ENCODE measurements at places on chromosomes 7 and 10.

- no peak for DNase-seq
Measured at GRCh38 chr7:73954181-73954580, 73.8 kb upstream of the ELN start.

GRCh38 chr7:92200791-92201190 lies 21.8 kb upstream of the LRRD1 start:
- DNase-seq = no peak

DNA sequence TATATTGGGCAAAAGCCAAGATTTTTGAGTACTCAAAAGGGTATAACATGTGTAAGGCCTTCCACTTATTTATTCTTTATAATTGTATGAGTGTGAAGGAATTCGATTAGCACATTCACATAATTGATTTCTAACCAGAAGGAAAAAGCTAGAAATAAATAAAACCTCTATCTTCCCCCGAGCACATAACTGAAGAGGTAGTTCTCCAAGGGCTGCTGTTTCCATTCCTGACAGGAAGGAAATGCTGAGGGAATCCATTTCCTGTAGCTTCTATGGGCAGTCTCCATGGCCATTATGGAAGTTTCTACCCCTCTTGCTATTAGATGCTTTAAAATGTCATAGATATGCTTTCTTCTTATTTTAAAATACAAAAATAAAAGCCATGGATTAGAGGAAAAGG lies 70.5 kb upstream of the ABCB5 start:
- DNase-seq = no peak

DNA sequence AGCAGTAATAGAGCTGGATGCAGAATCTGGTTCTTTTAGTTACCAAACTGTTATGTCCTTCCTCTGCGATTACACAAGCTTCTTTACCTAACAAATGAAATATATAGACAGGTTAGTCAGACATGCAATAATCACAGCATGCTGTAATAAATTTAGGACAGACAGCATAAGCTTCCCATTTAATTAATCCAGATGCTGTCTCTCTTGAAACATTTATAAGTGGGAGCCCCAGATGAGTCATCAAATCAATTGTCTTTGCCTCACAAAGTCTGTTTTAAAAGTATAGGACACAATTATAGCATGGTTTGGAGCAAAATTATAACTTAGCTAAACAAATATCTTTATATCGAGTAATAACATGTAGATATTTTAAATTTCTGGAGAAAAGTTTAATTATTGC lies 1.6 kb downstream of the CDNF start:
- DNase-seq = no peak

DNA sequence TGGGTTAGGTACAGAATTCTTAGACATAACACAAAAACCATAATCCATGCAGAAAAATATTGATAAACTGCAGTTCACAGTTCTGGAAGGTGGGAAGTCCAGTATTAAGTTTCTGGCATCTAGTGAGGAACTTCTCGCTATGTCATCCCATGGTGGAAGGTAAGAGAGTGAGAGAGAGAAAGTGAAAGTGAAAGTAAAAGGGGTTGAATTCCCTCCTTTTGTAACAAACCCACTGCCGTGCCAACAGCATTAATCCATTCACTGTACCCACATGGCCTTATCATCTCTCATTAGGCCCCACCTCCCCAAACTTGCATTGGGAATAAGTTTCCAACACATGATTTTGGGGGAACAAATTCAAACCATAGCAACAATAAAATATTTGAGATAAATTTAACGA lies 17.1 kb downstream of the ZNF485 start:
- DNase-seq = peak; percentile 52

GRCh38 chr7:149005427-149006344 lies 22.6 kb downstream of the PDIA4 start:
- peak; percentile 75 for DNase-seq

DNA sequence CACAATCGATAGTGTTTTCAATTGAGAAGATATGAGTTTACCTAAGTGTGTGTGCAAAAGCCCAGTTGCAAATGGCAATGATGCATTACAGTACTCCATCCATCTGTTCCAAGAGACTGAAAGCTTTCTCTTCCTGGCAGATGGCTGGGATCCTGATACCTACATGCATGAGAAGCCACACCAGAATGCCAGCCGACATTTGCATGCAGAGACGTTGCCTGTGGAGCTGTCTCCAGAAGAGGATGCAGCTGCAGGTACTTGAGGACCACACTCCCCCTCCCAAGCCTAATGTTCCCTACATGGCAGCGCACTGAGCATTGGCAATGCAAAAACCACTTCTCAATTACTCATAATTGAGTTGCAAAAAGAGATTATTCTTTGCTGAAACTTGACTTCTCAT lies 332.1 kb downstream of the WDR11 start:
- no peak for DNase-seq

DNA sequence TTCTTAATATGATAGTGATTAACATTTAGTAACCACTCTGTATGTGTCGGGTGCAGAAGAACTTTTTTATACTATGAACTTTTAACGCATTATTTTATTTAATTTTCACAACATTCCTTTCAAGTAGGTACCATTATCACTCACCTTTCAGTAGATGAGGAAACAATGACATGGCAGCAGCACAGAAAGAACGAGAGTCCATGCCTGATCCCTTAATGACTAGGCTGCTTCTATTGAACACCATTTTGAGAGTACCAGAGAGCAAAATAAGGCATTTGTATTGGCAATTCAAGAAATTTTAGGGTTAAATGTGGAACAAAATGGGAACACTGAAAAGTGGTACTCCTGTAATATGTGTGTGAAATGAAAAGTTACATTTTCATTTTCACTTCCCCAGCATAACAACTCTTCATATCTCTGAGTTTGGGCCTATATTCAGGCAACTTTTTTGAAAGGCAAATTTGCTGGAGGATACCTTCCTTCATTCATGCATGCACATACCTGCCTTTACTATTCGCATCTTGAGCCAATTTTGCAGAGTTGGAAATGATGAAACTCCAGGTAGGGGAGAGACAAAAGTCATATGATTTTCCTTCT lies 12.8 kb downstream of the LRRN3 start:
- DNase-seq = no peak

DNA sequence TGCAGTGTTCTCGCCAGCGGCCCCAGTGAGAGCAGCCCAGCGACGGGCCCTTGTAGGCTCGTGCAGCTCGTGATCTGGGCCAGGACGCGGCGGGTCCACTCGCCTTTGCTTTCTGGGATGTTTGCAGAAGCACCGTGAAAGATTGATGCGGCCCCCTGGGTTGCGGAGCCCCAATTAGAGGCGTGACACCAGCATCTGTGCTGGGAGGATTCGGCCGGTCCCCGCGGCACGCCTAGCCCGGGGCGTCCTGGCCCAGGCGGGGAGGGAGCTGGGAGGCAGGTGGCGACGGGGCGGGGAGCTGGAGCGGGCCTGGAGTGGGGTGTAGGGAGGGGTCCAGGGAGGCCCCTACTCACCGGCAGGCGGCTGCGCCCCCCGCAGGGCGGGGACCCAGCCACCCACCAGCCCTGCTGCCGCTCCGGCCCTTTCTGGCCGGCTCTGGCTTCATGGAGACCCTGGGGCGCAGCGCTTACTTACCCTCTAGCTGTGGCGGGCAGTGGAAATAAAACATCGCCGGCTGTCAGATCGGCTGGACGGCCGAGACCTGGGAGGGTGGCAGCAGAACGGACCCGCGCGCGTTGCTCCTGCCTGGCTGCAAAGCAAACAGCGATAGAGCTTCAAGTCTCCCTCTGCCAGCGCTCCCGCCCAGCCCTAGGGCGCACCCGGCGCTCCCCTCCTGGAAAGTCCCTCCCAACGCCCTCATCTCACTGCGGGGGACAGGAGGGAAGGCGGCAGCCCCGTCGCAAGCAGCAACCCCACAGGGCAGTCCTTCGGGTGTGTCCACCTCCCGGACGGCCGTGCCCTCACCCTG lies 752 bp downstream of the DRGX start:
- no peak for DNase-seq

GRCh38 chr10:21056461-21056860 lies 159.3 kb upstream of the NEBL start:
- no peak for DNase-seq

DNA sequence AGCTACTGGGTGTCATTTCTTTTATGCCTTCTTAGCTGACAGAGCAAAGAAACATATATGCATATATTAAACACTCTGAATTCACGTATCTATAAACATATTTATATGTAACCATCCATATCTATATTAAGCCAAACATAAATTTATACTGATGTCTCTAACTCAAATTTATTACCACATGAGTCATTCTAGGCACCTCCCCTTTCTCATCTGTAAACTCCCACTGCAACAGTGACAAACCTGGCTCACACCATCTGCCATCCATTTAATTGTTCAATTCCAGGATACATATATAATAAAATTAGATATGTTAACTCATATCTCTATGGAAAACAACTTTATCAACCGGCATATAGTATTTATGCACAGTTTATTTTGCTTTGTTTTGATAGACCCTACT lies 722.3 kb downstream of the SORCS1 start:
- no peak for DNase-seq

- peak; percentile 12 for DNase-seq
Measured at GRCh38 chr7:105920766-105921165, 42.3 kb upstream of the CDHR3 start.

GRCh38 chr7:16417906-16418305 lies 3.4 kb downstream of the CRPPA start:
- DNase-seq = no peak

DNA sequence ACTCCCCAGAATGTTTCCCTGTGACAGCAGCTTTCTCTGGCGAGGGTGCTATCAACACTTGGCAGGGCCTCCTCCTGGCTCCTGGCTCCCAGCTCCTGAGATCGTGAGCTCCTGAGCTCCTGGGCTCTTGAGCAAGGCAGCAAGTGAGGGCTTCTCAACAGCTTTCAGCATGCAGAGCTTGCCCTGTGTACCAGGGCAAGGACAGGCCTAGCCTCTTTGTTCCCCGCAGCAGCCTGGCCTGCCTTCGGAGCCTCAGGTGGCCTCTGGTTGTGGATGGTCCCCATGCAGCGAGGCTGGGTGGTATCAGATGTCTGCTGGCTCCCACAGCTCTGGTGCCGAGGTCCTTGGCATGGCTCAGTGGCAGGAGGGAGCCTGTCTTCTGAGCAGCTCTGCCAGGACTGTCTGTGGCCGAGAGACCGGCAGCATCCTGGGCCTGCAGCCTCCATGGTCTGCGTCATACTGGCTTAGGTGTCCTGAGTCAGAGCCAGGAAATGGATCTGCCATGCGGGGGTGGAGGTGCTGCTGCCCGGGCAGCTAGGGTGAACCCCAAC lies 44.2 kb downstream of the ZMIZ1 start:
- DNase-seq = peak; percentile 3

GRCh38 chr7:99372275-99373090 lies 2.0 kb upstream of the ARPC1B start:
- no peak for DNase-seq

All from immature natural killer cell (primary cell).